ENCODE measurements at places on chromosomes 16 and 17.
A peak's percentile ranks its signal among the peaks of the same experiment; 100 is the strongest.

GRCh38 chr17:927611-928461, 51.7 kb downstream of the NXN start:
- peak; percentile 72 for DNase-seq

- no peak for DNase-seq
Observed at GRCh38 chr17:76468634-76469010, 1.2 kb downstream of the AANAT start.

GRCh38 chr16:30372038-30372712, 1.9 kb upstream of the TBC1D10B start:
- DNase-seq, result peak; percentile 64

DNA sequence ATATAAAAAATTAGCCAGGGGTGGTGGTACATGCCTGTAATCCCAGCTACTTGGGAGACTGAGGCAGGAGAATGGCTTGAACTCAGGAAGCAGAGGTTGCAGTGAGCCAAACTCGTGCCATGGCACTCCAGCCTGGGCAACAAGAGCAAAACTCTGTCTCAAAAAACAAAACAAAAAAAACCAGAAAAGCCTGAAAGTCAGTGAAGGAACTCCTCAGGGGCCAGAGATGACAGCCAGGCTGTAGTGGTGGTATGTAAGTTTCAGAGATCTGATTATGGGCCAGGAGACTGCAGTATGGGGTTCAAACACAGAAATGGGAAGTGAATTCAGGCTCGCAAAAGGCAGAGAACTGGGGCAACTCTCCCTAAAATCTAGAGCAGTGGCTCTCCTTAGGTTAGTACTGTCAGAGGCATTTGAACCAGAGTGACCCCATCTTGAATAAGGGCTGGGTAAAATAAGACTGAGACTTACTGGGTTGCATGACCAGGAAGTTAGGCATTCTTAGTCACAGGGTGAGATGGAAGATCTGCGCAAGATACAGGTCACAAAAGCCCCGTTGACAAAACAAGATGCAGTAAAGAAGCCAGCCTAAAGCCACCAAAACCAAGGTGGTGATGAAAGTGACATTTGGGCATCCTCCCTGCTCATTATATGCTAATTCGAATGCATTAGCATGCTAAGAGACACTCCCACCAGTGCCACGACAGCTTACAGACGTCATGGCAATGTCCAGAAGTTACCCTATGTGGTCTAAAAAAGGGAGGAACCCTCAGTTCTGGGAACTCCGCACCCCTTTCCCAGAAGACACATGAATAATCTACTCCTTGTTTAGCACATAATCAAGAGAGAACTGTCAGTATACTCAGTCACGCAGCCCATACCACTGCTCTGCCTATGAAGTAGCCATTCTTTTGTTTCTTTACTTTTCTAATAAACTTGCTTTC, 120.2 kb upstream of the XYLT1 start:
- DNase-seq, result no peak

- no peak for DNase-seq
Observed at GRCh38 chr16:85462714-85463611, 150.2 kb upstream of the GSE1 start.

DNA sequence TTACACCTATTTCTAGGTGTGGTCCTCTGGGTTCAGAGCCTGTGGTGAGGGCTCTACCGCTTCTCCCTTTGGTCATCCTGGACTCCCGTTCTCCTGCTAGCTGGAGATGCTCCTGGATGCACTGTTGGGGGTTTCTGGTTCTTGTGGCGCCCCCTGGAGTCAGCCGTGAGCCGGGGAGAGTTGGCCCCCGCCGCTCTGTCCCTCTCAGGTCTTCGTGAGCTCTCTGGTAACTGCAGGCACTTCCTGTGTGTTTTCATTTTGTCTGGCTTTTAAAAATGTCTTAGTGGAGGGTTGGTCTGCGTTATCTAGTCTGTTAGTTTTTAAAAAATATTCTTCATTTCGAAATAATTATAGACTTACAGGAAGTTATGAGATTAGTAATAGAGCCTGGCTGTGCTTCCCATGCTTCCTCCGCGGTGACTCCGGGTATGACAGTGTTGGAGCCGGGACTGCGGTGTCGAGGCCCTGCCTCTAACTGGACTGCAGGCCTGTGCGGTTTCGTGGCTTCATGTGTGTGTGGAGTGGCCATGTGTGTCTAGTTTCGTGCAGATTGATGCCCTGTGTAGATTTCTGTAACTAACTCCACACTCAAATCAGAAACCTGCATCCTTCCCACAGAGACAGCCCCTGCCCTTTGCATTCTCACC, 78.0 kb upstream of the ZNF750 start:
- DNase-seq, result no peak

DNA sequence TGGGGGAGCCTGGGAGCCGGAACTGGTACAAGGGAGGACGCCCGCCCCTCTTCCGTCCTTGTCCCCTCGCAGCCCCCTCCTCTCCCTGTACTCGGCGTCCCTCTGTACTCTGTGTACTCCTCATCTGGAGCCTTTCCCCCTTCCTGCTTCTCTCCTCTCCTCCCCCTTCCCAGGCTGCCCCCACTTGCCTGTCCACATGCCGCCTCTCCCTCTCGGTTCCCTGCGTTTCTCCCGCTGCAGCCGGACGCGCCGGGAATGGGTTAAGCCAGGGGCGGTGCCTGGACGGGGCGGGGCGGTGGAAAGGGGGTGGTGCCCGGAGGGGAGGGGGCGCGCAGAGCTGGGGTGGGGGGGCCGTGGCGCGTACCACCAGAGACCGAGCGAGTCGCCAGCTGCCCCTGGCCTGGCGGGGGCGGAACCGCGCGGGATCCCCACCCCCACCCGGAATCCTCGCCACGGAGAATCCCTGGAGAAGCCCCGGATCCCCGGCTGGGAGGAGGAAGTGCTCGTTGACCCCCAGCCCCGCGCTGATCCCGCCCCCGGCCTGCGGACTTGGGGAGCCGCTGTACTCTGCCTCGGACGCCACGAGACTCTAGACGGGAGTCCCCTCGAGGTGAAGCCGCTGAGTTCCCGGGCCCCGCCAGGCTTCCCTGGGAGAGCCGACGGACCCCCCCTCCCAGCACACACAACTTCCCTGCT, 22.6 kb downstream of the GJD3 start:
- peak; percentile 92 for DNase-seq

- no peak for DNase-seq
Observed at GRCh38 chr17:81386141-81386645, 9.1 kb upstream of the BAHCC1 start.

- DNase-seq, result no peak
Observed at GRCh38 chr16:546909-547770, 13.1 kb upstream of the PRR35 start.

DNA sequence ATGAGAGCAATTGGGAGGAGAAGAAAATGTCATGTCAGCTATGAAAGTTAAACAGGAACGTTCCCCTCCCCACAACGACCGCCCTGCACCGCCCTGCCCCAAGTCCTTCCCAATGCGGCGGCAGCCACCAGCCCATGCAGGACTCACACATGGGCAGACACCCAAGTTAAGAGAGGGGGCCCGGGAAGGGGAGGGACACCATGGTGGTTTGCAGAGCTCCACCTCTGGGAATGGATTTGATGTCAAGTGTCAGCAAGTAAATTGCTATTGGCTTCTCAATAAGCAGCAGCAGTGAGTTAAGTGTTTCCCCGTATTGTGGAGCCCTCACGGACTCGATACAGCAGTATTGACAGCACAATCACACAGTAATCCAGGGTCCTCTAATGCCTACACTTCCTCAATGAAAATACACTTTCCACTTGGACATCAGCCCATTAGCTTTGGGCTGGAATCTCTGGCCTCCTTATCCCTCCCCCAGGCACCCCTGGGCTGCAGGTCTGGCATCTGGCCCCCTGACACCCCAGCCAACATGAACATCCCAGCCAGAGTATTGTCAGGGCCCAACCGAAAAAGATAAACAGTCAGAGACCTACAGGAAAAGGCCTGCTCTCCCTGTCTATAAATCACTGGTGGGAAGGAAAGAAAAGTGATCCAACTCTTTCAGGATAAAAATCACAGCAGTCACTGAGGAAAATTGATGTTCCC, 22.6 kb downstream of the ZFHX3 start:
- peak; percentile 69 for DNase-seq

GRCh38 chr16:55391760-55392375, 67.9 kb downstream of the IRX6 start:
- DNase-seq, result no peak

DNA sequence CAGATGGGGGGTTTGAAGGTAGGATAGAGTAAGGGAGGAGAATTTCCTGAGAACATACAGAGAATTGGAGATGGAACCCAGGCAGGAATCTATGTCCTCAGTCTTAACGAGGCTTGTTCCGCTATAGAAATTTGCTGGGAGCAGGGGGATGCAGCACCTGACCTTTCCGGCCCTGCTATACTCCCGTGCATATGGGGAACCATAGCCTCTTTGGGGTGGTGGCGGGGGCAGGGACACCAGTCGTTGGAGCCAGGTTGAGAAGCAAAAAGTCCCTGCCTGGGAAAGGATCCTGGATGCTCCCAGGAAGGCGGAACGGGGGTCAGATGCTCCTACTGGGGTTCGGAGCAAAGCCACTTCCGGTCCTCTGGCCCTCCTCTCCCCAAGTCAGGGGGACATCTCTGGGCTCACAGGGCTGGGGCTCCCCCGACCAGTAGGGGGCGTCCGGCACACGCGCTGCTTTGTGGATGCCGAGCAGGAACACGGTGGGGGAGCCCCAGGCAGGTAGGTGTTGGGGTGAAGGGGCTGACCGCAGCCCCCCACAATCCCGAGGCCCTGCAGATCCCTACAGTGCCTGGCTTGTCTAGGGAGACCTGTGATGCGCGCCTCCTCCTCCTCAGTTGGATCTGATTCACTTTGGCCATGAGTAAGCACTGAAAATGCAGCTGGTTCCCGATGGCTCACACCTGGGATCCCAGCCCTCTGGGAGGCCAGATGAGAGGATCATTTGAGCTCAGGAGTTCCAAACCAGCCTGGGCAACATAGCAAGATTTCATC, 15.5 kb upstream of the TFAP4 start:
- DNase-seq, result peak; percentile 81

DNA sequence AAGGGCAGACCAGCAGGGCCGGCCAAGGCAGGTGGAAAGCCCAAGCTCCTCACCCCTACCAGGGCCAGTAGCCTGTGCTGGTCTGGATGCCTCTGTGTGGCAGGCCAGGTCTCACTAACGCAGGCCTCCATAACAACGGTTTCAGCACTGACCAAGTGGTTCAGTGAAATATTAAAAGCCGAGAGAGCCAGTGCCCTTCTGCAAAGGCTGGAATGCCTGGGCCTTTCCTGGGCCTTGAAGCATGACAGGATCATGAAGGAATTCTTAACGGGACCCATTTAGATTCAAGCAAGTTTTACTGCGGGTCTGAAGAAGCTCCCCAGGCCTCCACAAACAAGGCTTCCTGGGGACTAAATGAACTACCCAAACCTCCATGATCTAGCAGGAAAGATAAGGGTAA, 16.3 kb downstream of the ADAD2 start:
- no peak for DNase-seq

DNA sequence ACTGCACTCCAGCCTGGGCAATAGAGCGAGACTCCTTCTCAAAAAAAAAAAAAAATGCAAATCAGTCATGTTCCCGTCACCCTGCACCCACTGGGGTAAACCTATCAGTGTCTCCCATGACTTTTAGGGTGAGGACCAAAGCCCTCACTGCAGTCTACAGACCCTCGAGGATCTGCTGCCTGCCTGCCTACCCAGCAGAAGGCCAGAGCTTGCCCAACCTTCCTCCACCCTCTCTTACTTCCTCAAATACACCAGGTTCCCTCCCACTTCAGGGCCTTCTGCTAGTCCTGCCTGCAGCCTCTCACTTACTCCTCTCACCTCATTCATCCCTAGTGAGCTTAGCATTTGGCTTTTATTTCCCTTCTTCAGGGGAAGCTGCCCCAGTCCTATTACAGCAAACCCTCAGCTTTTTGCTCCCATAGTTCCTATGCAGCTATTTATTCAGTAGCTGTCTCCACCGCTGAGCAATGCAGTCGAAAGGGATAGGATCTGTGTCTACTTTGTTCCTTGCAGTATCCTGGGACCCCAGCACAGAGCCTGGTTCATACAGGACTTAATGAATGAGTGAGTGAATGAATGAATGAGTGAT, 17.8 kb upstream of the TOB1 start:
- DNase-seq, result no peak

DNA sequence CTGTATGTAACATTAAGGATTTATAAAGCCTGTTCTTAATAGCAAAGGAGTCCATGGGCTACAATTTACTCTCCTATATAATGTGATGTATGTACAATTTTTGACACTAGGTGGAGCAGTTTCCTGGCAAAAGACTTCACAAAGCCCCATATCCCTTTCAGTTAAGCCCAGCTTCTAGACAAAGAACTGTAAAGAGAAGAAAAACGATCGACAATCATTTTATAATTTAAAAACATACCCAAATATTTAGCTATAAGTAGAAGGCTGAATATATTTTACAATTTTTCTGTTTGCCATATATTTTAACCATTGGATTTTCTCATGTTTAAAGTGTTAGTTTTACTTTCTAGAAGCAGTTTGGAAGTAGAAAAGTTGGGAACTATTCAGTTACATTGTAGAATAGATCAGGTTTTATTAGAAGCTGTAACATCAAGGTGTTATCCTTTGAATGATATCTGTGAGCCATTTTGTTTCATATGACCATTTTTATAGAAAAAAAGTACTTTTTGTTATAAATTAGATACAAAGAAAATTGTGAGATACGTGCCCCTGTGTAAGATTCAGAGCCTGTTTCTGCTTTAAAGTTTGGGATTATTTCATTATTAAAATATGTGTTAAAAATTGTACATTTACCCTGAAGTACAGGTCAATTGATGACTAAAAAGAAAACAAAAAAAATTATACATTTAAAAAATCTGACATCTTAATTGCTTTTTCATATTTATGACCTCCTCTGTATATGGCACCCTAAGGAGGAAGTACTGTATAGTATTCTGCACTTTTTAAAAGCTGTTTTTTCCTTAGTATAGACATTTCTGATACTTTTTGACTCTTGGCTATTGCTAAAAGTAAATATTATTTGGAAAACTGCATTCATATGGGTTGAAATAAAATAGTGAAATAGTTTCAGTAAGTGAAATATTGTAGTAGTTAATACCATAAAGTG, 46.3 kb downstream of the VMP1 start:
- no peak for DNase-seq

GRCh38 chr17:49664706-49665211, 13.1 kb downstream of the SPOP start:
- DNase-seq, result no peak

- DNase-seq, result no peak
Observed at GRCh38 chr16:23435500-23435899, 17.5 kb downstream of the COG7 start.

- DNase-seq, result no peak
Observed at GRCh38 chr17:64180089-64181073, 50.4 kb upstream of the ERN1 start.
